Thymus (tissue), 14 donors: ENCODE measurements at places on chromosomes 12 and 14. TPM values are rescaled to one million over a fixed set of nuclear protein-coding genes. Genes with fewer than 3 reads are reported as not detected.
A peak's percentile ranks its signal among the peaks of the same experiment; 100 is the strongest.

KIF5A gene
- total RNA-seq: 0.05 TPM

CRY1 gene
- 19.9 TPM for total RNA-seq

AGAP2 gene
- 14.4 TPM for total RNA-seq

PIWIL1 gene
- 0.28 TPM for total RNA-seq

BCL2L2 gene
- 5.5 TPM for total RNA-seq

MYH6 gene
- total RNA-seq: 0.05 TPM

ALDH2 gene
- total RNA-seq: 33.3 TPM

AQP5 gene
- 0.09 TPM for total RNA-seq

RND1 gene
- total RNA-seq: 1.1 TPM

- DNase-seq: no peak
Observed at GRCh38 chr12:69338120-69338859, 9.9 kb upstream of the LYZ start.

- DNase-seq: no peak
Observed at GRCh38 chr12:111188436-111188835, 180.5 kb downstream of the PHETA1 start.

GRCh38 chr12:111812881-111813741, 28.9 kb upstream of the MAPKAPK5 start:
- peak; percentile 70 for DNase-seq

- DNase-seq: no peak
Observed at GRCh38 chr12:57637364-57637763, 4.4 kb upstream of the B4GALNT1 start.

- DNase-seq: no peak
Observed at GRCh38 chr14:22276913-22277816, 311.9 kb downstream of the DAD1 start.

DNA sequence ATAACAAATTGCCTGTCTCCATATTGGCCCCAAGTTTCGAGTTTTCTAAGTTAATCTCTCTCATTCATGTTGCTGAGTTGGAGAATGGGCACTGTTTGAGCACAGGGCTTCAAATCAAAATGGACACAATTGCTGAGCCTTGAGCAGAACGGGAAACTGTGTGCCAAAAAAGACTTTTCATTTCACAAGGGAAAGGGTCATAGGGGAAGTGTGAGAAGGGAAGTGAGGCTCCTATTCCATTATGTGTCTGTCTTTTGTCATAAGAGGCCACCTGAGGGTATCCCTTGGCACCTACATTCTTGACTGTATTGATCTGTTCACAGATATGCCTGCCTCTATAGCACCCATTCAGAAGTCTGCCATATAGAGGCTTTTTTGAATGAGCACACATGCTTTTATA, 59.1 kb downstream of the TTLL5 start:
- no peak for DNase-seq

GRCh38 chr14:74531467-74531866, 37.9 kb downstream of the ISCA2 start:
- DNase-seq: no peak

DNA sequence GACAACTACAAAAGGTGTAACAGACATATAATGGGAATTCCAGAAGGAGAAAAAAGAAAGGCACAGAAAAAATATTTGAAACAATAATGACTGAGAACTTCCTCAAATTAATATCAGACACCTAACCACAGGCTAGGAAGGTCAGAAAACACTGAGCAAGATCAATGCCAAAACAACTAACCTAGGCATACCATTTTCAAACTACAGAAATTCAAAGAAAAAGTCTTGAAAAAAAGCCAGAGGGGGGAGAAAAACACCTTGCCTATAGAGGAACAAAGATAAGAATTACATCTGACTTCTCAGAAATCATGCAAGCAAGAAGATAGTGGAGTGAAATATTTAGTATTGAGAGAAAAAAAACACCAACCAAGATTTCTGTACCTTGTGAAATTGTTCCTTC, 77.8 kb downstream of the RIN3 start:
- DNase-seq: no peak

- DNase-seq: no peak
Observed at GRCh38 chr12:26195250-26195640, at the start of gene SSPN. Gene SSPN, plus strand, starts transcription at chr12:26195573. Its CDS starts 100 bp downstream, at chr12:26195673.

GRCh38 chr12:7788294-7788660, 925 bp upstream of the NANOG start:
- no peak for DNase-seq

GRCh38 chr12:110995615-110996014, 75.2 kb upstream of the MYL2 start:
- DNase-seq: no peak

DNA sequence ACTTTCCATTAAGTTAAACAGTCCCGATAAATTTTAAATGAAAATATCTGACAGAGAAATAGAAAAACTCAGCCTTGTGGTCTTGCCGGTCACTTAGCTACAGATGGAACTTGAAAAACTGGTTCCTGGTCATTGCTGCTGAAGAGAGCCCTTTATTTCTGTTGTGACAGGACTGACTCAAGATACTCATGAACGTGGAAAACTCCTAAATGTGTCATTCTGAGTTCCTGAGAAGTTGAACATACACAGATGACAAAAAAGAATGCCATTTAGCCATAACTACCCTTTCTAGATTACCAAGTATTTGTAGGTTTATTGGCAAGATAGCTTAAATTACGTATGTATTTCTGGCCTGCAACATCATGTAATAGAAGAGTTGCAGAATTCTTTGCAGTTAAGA, 134.2 kb downstream of the HMGA2 start:
- DNase-seq: no peak

DNA sequence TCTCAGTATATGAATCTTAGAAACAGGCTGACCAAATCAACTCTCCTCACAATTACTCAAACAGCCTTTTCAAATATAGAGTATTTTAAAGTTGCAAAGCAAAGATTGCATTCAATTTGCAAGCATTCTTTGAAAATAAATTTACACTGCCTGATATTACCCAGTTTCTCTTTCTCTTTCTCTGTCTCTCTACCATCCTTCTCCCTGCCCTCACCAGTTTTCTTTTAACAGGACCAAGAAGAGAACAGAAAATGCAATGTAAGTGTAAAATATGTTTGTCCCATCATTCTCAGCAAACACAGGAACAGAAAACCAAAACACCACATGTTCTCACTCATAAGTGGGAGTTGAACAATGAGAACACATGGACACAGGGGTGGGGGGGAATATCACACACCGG, 520.3 kb upstream of the USP15 start:
- no peak for DNase-seq

DNA sequence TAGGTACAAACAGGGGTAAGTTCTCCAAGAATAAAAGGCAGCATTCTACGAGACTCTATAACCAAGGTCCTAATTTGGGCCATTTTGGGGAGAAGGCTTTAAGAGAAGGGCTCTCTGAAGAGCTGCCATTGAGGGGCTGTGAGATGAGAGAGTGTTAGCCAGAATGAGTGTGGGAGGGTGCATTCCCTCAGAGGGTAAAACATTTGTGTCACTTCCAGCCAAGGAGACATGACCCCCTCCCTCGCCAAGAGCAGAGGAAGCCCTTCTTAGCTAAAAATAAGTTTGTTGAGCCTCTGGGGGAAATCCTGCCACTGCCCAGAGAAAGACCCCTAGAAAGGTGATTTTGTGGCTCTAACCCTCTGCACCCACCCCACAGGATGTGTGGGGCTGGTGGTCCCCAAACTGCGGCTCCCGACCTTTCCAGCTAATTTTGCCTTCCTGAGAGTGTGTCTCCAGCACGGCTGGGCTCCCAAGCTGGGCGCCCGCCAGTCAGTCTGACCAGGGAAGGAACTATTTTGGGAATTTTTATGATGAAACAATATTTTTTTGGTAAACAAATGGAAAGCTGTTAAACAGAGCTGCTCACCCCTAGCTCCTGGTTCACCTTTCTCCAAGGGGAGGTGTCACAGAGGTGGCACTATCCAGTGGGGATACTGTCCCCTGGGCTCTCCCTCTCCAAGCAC, 65.9 kb upstream of the JDP2 start:
- no peak for DNase-seq

DNA sequence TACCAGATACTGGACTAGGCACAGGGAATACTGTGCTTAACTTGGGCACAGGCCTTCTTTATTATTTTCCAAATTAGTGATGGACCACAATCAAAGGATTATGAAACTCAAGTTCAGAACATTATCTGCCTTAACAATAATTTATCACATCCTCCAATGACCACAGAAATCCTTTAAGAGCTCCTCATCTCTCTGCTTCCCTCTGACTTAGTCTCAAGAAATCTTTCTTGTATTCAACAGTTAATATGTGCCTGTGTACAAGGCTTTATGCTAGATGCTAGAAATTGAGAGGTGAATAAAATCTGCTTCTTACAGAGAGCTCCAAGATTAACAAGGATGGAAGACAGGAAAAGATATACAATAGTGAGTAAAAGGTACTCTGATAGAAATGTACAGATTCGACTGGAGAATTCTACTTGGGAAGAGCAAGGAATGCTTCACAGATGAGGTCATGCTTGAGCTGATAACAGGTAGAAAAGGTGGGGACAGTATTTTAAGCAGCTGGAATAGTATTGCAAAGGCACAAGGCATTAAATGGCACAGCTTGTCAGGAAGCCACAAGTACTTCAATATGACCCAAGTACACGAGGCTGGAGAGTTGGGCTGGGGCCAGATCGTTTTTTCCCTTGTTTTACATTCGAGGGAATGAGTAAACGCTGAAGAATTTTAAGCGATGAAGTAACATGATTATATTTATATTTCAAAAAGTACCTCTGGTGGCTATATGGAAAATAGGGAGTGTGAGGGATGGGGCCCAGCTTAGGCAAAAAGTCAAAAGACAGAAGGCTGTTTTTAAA, 55.1 kb upstream of the ARID2 start:
- DNase-seq: no peak

DNA sequence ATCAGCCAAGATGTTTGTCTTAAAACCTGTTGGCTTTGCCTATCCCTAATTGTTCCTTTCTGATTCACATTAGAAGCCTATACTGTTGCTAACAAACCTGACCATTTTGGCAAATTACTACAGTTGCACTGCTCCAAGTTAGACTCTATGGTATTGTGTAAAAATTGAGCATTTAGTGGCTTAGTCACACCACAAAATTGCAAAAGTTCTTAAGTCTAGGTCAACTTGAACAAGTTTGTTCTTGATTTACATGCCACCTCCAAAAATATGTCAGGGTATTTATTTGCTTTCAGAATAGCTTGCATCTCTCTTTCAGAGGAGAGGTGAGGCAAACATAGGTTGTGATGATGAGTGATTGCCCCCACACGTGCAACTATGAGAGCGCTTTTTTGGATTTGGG, 27.0 kb upstream of the PTHLH start:
- no peak for DNase-seq

DNA sequence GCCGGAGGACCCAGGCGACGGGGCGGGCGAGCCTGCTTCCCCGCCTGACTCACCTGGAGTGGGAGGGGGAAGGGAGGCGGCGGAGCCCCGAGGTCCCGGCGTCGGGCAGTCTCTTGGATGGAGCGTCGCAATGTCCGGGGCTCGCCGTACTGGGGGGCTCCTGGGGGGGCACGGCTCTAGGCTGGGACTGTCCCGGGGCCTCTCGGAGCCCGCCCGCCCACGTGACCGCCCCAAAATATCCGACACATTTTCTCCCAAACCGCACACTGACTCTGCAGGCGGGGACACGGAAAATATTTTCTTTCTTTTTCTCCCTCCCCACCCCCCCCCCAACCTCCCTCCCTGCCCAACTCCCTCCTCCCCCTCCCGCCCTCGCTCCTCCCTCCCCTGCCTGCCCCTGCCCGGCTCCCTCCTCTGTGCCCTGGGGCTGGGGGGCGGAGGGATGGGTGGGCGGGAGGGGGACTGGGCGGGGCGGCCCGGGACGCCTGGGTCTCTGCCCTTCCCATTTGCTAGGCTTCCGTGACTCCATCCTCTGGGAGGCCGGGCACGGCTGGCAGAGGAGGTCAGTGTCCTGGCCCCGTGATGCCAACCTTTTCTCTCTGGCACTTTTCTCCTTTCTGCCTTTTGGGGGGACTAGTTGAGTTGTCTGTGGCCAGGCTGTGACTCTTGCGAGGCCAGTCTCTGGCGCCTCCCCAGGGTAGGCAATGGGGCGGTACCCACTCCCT, at the start of gene RARG:
RARG (minus strand) TSS at position 289 of the 725 bp plus-strand sequence. CDS start 4,664 bp downstream, outside the sequence.
- no peak for DNase-seq

DNA sequence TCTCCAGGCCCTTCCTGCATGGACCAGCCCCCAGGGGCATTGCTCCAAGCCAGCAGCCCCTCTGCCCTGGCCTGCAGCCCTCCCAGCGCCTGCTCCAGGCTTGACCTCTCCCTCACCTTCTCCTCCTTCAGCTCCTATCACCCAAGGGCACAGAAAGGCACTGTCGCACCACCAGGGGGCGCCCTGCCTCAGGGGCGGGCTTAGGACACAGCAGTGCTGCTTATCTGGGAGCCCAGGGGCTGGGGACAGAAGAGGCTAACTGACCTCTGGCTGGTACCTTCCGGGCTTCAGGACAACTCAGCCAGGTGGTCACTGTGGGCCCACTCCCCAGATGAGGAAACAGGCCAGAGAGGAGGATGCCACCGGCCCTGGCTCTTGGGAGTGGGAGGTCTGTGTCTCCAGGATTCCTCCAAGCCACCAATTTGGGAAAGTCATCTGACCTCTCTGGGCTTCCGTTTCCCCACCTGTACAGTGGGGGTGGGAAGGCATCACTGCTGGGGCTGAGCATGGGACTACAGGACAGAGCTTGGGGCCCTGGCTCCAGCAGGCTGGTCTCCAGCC, 25.3 kb upstream of the GPR132 start:
- DNase-seq: peak; percentile 71

- no peak for DNase-seq
Observed at GRCh38 chr12:5901416-5901815, 43.6 kb downstream of the ANO2 start.

- DNase-seq: no peak
Observed at GRCh38 chr12:56222531-56222895, 791 bp upstream of the RNF41 start.

DNA sequence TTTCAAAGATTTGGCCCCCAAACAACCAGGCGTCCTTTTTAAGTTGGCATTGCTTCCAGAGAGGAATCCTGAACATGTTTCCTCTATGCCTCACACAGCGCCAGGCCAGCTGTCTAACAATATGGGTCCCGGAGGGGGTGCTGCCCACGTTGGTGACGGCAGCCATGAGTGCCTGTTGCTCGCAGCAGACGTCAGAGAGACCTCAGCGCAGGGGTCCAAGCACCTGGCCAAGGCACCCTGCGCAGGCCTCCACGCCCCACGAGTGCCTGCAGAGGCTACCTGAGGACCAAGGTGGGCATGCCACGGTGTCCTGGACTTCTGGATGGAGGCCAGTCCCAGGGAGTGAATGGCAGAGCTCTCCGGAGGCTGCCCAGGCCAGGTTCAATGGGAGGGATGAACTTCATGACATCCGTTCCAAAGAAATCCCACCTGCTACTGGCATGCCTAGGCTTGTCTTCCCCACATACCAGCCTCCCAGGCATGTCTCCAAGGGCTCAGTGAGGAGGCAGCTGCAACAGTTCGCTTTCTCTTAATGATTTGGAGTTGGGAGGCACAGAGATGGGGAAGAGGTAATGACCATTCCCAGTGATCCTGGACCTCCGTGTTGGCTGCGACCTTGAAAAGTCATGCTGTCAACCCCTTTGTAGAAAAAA, 11.6 kb upstream of the FOXN3 start:
- no peak for DNase-seq

DNA sequence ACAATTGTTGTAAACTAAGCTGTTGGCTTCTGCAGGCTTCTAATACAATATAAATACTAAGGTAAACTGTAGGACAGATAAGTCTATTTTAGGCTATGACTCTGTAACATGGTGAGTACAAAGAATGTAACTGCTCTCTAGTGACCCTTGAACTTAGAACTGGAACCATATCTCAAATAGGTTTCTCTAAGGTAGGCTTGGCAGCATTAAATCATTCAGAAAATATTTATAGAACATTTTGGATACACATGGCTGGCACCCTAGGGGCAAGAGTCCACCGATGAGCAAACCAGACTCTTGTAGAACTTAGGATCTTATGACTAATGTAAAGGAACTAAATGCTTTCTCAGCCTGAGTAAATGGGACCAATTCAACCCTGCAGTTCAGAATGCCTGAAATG, 19.4 kb upstream of the SLC25A3 start:
- no peak for DNase-seq

- DNase-seq: no peak
Observed at GRCh38 chr14:60884134-60884533, 96.7 kb downstream of the TRMT5 start.
